ENCODE measurements at places on chromosomes 5 and 9.

DNA sequence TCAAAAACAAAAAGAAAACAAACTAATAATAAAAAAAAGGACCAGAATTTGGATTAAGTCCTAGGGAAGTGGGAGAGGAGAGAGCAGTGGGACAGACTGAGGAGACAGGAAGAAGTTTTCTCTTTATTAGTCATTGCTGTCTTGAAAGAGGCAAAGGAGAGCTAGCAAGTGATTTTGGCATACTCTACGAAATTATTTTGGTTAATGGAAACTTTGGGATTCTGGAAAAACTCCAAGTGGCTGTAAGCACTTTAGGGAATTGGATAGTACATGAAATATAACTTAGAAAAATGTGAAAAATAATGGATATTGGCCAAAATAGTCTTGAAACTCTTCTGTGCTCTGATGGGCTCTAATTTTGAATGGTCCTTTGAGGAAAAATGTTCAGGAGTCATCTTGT is 1641.8 kb upstream of the WWC1 start:
- DNase-seq = no peak

- DNase-seq = no peak
Measured at GRCh38 chr5:20420991-20421595, 433.1 kb upstream of the CDH18 start.

DNA sequence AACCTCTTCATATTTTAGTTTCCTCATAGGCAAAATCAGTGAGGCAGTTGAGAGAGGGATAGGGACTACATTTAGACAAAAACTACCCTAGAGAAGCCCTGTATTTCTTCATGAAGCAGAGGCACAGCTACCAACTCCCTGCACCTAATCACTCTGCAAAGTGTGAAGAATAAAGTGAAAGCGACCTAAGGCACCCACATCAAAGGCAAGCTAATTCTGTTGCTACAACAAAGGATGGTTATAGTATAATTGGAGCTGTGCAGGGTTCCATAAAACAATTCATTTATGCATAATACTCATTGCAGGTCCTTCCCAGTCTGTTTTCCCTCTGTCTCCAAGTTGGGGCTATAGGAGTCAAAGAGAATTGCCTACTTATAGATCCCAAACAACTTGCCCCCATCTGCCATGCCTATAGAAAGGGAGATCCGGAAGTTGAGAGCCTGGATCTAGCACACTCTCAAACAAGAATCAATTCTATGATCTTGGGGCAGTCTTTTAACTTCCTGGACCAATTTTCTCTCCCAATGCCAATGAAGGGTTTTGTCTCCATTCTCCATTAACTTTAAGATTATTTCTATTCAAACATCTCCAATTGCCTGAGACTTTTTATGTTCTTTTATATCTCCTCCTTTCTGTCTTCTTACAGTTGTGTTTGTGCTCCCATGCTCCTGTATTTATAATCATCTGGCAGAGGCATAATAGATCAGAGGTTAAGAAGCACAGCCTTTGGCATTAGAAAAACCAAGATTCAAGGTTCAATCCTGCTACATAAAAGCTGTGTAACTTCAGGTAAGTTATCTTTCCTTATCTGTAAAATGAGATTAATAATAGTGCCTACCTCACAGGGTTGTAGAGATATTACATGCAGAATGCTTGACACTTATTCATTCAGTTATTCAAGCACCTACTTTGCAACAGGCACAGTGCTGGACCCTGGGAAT is 56.0 kb upstream of the PTGER4 start:
- DNase-seq = no peak

DNA sequence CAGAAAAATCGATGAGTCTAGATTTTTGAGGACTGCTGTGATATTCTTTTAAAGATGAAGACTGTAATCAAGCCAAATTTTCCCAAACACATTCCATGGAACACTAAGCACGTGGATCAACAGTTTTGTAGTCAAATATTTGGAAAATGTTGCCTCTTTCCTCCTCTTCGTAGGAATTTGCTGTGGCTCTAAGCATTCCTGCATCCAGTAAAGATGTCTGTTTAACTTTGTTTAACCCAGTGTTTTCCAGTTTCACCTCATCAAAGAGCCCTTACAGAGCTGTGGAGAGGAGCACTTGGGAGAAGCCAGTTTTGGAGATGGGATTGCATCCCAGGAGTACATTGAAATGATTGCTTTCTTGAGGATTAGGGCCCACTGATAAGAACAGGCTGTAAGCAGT is 58.9 kb downstream of the INSYN2B start:
- DNase-seq = no peak

- DNase-seq = no peak
Measured at GRCh38 chr9:90909225-90909624, 107.6 kb downstream of the SYK start.

GRCh38 chr5:94470802-94471201 is 147.6 kb downstream of the KIAA0825 start:
- DNase-seq = no peak

GRCh38 chr5:80608731-80609130 is 38.7 kb upstream of the ANKRD34B start:
- DNase-seq = no peak

DNA sequence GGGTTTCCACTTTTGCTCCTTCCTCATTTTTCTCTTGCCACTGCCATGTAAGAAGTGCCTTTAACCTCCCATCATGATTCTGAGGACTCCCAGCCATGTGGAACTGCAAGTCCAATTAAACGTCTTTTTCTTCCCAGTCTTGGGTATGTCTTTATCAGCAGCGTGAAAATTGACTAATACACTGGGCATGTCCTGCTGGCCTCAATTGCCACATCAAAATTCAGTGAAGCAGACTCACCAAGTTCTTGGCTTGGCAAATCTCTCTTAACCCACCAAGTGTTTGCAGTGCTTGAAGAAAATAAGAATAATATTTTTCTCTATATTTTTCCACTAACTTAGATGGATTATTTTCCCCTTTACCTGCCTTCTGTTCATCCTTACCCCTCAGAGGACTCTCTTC is 212.0 kb downstream of the BRINP1 start:
- DNase-seq = no peak

DNA sequence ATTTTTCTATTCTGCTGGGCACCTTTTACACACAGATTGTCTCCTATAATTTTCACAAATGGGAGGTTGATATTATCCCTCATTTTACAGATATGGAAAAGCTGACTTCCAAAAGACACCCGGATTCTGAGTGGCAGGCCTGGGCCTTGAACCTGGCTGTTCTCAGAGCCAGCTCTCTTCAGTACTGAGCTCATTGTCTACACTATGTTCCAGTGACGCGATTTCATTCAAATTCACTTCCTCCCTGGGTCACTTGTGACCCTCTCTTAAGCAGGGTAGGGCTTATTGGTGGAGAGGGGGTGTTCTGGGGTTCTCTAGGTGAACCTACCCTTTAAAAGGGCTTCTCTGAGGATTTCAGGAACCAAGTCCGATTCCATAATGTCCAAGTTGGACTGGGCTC is 70.2 kb downstream of the ANKRD33B start:
- peak; percentile 41 for DNase-seq

DNA sequence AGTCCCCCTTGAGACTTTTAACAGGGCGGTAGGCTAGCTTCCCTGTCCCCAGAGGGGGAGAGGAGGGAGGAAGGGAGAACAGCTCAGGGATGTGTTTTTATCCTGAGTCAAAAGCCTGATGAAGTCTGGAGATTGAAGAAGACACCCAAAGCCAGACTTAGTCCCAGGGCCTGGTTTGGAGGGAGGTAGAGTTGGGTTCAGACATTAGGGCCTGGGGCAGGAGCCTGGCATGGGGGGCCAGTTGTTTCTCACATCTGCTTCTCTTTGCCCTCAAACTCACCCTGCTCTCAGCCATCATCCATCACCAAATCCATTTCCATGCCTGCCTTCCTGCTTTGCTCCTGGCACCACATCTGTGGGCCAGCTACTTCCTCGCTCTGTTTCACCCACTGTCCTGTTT is 2.9 kb downstream of the MYORG start:
- no peak for DNase-seq

GRCh38 chr5:139182528-139183296 is 15.5 kb downstream of the SIL1 start:
- no peak for DNase-seq

GRCh38 chr9:128523199-128523925 is 18.8 kb downstream of the GLE1 start:
- no peak for DNase-seq

DNA sequence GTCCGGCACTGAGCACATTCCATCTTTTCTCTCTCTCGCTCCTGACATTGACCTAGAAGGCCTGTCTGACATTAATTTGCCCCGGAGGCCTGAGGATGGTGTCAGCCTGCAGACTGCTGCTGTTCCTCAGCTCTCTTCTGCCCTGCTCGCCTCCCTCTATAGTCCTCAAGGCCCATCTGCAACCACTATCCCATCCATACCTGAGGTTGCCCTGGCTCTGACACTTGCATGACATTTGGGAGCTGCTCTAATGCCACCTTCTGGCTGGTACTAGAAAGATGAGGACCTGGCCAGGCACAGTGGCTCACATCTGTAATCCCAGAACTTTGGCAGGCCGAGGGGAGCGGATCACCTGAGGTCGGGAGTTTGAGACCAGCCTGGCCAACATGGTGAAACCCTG is 38.6 kb upstream of the GGTA1 start:
- DNase-seq = no peak

DNA sequence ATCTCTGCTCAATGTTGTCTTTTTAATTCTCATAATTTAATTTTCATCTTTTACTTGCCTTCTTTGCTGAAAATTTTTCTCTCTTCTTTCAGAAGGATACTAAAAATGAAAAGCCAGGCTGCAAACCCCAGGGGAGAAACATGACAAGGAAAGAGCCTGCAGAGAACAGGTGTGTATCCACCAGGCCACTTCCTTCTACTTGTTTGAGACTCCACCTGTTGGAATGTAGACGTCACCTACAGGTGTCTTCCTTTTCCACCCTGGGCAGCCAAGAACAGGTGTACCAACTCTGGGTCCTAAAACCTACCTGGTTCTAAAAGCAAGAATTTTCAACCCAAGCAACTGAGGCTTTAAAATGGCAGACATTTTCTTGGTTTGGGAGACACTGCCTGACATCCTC is 166.8 kb downstream of the ATP10B start:
- DNase-seq = no peak

DNA sequence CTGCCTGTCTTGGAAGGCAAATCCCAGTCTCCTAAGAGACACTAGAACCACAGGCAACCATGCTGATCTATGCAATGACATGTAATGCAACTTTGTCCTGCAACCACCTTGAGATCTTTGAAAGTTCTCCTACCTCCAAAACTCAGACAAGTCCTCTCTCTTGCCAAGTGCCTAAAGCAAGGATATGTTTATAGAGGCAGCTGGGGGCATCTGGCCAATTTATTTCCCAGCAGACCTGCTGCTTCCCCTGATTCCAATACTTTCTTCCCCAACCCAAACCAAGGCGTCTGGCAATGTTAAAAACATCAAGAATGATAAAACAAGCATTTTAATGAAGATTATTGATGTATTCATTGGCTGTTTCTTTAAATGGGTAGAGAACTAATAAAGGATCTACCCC is 138.4 kb downstream of the DOCK8 start:
- no peak for DNase-seq

GRCh38 chr5:93674866-93675459 is 66.4 kb downstream of the POU5F2 start:
- no peak for DNase-seq

- no peak for DNase-seq
Measured at GRCh38 chr5:116763987-116764866, 189.6 kb upstream of the SEMA6A start.

Data from suprapubic skin (tissue), 4 donors.